ENCODE measurements at places on chromosomes 16 and 17.

GRCh38 chr17:68248199-68248825 is 469 bp downstream of the AMZ2 start:
- peak; percentile 45 for DNase-seq

GRCh38 chr16:29820271-29820701 is at the start of gene MVP:
MVP (plus strand) TSS chr16:29820462; CDS start chr16:29830550, 10,088 bp downstream.
- DNase-seq, result no peak

DNA sequence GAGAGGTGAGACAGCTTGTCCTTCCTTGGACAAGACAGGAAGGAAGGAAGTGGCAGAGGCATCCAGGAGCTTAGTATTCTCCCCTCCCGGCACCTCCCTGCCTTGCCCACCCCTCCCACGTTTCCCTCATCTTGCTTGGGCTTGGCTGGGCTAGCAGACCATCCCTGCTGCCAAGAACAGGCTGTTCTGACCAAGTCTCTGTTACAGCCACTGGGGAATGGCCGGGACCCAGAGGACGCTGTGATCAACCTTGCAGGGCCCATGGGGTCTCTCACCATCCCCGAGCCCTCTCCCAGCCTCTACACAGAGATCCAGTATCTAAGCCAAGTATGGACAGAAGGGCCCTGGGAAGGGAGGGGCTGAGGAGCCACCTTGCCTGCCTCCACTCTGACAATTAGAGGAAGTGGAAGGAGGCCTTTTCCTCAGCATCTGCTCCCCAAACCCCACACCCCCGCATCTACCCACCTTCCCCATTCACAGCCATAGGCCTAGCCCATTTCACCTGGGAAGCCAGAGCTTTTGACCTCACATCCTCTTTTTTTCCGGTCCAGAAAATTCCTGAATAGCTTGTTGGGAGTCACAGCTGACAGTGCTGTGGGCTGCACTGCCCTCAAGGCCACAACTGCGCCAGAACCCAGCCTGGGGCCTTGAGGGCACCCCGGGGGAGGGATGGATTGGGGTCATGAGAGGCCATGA is 14.1 kb downstream of the CD300LG start:
- DNase-seq, result no peak

GRCh38 chr16:81673432-81673831 is 105.7 kb upstream of the PLCG2 start:
- DNase-seq, result no peak

GRCh38 chr16:56513972-56514371 is 5.9 kb downstream of the BBS2 start:
- DNase-seq, result peak; percentile 31

DNA sequence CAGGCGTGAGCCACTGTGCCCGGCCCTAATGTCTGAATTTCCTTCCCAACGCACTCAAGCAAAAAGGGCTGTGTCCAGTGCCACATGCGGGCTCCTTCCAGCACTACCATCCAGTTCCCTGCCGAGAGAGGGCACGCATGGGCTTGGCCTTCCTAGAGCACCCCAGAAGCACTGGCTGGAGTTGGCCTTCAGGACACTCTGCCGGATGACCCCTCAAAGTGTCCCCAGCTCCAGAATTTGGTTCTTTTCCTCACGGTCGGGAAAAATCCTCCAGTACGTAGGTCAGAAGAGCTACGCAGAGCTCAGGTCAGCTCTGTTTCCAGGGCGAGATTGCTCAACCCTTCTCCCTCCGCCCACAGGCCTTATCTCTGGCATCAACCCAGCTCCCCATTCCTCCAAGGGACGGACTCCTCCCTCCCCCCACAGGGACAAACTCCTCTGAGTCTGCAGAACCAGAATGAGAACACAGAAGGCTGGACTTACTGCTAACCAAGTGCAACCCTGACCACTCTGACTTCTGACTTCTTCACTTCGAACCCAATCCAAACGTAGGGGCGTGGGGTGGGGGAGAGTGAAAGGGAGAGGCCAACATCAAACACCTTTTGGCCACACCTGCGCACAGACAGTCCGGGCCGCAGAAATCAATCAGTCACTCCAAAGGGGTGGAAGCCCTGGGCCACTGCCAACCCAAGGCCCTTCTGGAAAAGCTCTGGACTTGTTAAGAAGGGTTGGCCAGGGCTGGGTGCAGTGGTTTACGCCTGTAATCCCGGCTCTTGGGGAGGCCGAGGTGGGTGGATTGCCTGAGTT is 3.6 kb downstream of the CDC42EP4 start:
- DNase-seq, result no peak

- no peak for DNase-seq
These were observed 25.9 kb downstream of the USP7 start for GRCh38 chr16:8937803-8938202.

GRCh38 chr17:1551741-1552140 is 10.9 kb downstream of the PITPNA start:
- no peak for DNase-seq

GRCh38 chr16:27598220-27598619 is 48.3 kb downstream of the KATNIP start:
- no peak for DNase-seq

DNA sequence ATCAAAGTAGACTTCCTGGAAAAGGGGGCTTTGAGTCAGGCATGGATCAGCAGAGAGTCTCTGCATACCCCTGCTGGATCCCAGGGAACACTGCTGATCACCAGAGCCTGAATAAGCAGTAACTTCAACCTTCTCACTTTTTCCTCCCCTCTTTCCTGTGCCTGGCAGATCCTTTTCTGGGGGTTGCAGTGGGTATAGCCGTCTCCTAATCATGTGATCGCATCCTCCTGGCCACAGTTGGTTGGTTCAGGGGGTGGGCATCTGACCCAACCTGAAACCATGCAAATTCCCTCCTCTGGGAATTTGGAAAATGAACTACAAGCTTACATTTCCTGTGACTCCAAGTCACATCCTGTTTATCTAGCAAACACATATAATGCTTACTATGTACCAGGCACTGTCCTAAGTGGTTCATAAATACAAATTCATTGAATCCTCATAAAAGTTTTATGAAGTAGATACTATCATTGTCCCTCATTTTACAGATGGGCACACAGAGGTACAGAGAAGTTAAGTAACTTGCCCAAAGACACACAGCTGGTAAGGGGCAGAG is 120.3 kb downstream of the AXIN2 start:
- DNase-seq, result no peak

GRCh38 chr17:4136373-4136772 is 6.5 kb downstream of the ZZEF1 start:
- DNase-seq, result no peak
